GM06990 (cell line): ENCODE measurements at places on chromosomes 4 and X.

- DNase-seq = no peak
Measured at GRCh38 chr4:182062936-182063335, 180.3 kb upstream of the TENM3 start.

DNA sequence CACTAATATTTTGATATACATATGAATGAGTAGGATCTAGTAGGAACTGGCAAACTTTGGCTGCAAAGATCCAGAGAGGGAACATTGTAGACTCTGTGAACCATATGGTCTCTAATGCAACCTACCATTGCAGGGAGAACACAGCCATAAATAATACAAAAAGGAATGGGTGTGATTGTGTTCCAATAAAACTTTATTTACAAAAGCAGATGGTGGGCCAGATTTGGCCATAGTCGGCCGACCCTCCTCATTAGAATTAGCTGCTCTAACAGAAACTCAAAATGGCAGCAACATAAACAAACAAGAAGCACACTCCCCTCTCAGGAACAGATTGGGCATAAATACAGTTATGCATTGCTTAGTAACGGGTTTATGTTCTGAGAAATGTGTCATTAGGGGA lies 198.1 kb upstream of the RBPJ start:
- DNase-seq = no peak

DNA sequence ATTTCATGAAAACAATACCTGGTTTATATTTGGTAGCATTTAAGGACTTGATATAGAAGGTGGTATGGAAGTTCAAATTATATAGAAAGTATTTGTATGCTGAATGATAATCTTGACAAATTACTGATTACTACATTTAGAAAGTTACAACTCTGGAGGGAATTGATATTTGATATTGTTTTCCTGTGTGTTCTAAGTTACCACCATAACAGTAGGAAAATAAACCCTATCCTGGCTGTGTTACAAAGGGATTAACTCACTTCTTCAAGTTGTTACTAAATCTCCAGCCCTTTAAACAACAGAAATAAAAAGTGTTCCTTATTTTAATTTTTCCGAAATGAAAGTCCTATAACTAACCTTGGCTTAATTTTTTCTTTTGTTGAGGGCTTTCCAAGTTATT lies 36.6 kb downstream of the FHL1 start:
- no peak for DNase-seq

- DNase-seq = peak; percentile 70
Measured at GRCh38 chrX:129786210-129786651, 6.5 kb downstream of the SASH3 start.

GRCh38 chr4:42267724-42268123 lies 115.3 kb upstream of the BEND4 start:
- no peak for DNase-seq

- no peak for DNase-seq
Measured at GRCh38 chrX:75291611-75292010, 17.7 kb downstream of the UPRT start.

DNA sequence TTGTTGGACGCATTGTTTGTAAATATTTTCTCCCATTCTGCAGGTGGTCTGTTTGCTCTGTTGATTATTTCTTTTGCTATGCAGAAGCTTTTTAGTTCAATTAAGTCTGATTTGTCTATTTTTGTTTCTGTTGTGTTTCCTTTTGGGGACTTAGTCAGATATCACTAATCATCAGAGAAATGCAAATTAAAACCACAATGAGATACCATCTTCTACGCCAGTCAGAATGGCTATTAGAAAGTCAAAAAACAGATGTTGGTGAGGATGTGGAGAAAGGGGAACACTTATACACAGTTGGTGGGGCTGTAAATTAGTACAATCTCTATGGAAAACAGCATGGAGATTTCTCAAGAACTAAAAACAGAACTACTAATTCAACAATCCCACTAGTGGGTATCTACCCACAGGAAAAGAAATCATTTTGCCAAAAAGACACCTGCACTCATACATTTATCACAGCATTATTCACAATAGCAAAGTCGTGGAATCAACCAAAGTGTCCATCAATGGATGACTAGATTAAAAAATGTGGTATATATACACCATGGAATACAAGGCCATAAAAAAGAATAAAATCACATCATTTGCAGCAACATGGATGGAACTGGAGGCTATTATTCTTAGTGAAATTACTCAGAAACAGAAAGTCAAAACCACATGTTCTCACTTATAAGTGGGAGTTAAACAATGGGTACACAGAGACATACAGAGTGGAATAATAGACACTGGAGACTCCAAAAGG lies 8.1 kb downstream of the COQ2 start:
- peak; percentile 56 for DNase-seq

GRCh38 chrX:113929004-113929403 lies 654.9 kb upstream of the HTR2C start:
- DNase-seq = peak; percentile 1

GRCh38 chrX:149540621-149541520 lies at the start of gene EOLA1:
TSS of gene EOLA1 (plus strand) at chrX:149541012. CDS start at chrX:149545631, 4,619 bp downstream.
- DNase-seq = peak; percentile 89
